ENCODE measurements at places on chromosomes 16 and 17.

GRCh38 chr17:35021520-35022380, 41.4 kb downstream of the LIG3 start:
- H3K36me3 ChIP-seq = peaks cover 62% of the 10 kb centered on the region
- DNase-seq = no peak
- H3K4me1 ChIP-seq = peaks cover 60% of the 10 kb centered on the region
- peak overlapping the region; percentile 20 for H3K4me3 ChIP-seq
- peak overlapping the region; percentile 94 for H3K27ac ChIP-seq
- no peaks in the 10 kb centered on the region for H3K27me3 ChIP-seq

- no peak overlapping the region for H3K27ac ChIP-seq
- no peaks in the 10 kb centered on the region for H3K27me3 ChIP-seq
- no peak for DNase-seq
- no peak overlapping the region for H3K4me3 ChIP-seq
Observed at GRCh38 chr17:61490540-61490975, 38.3 kb downstream of the TBX4 start.

GRCh38 chr16:83473926-83474650, 333.7 kb upstream of the HSBP1 start:
- no peak overlapping the region for H3K27ac ChIP-seq
- no peaks in the 10 kb centered on the region for H3K36me3 ChIP-seq
- H3K4me3 ChIP-seq = no peak overlapping the region
- no peak for DNase-seq
- no peaks in the 10 kb centered on the region for H3K27me3 ChIP-seq

GRCh38 chr16:19186408-19186807, 18.4 kb downstream of the SYT17 start:
- peaks cover 7% of the 10 kb centered on the region for H3K27me3 ChIP-seq
- no peak overlapping the region for H3K4me3 ChIP-seq

- no peaks in the 10 kb centered on the region for H3K4me1 ChIP-seq
- no peaks in the 10 kb centered on the region for H3K36me3 ChIP-seq
- H3K4me3 ChIP-seq = no peak overlapping the region
- no peaks in the 10 kb centered on the region for H3K27me3 ChIP-seq
Observed at GRCh38 chr16:16169615-16170014, 53.7 kb downstream of the ABCC6 start.

DNA sequence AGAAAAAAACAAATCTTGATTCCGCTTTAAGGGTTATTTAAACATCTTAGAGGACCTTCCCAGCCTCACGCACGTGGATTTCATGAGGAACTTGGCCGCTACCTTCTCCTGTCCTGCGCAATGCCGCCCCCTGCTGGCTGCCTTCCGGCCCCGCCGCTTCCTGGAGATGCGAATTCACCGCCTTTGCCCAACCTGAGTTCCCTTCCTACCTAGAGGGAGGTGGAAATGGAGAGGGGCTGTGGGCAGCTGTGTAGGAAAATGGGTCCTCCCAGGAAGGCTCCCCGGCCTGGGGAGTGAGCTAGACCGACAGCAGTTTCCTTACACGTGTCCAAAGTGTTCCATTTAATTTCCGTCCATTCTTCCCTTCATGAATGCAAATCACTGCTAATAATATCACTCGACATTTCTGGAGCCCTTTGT, 1.0 kb upstream of the ABCC12 start:
- H3K27ac ChIP-seq = no peak overlapping the region
- H3K36me3 ChIP-seq = no peaks in the 10 kb centered on the region
- H3K4me3 ChIP-seq = no peak overlapping the region
- DNase-seq = peak; percentile 77
- H3K27me3 ChIP-seq = peaks cover 11% of the 10 kb centered on the region
